ENCODE measurements at places on chromosomes 2 and 18.

DNA sequence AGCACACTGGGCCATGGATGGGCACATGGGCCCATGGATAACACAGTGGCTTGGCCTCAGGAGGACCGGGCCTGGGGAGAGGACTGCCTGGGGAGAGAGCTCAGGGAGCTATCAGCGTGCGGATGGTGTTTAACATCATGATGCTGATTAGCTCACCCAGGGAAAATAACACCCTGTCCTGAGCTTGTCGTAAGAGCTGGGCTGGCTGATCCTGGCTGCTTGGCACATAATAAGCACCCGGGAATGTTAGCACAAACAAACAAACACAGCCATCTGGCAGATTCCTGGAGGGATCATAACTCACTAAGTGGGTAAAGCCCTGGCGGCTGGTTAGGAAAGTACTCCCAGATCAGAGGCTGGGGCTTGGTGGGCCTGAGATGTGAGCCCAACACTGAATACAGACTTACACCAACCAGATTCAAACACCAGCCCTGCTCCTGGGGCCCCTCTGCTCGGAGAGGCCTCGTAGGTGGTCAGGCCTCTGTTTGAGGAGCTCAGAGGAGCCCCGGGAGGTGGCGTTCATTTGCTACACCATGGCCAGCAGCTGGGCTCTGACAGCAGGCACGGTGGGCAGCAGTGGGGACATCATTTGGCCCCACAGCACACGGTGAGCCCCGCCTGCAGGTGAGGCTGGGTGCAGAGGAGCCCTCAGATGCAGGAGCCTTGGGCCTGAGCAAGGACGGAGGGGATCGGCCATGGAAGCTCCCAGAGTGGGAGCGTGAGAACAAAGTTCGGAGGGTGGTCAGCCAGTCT, 193.4 kb upstream of the HDAC4 start:
- no peak for DNase-seq

GRCh38 chr2:13240789-13241487, 524.2 kb downstream of the TRIB2 start:
- no peak for DNase-seq

- DNase-seq: no peak
These were observed 472.9 kb downstream of the PTPRM start for GRCh38 chr18:8040021-8040420.

DNA sequence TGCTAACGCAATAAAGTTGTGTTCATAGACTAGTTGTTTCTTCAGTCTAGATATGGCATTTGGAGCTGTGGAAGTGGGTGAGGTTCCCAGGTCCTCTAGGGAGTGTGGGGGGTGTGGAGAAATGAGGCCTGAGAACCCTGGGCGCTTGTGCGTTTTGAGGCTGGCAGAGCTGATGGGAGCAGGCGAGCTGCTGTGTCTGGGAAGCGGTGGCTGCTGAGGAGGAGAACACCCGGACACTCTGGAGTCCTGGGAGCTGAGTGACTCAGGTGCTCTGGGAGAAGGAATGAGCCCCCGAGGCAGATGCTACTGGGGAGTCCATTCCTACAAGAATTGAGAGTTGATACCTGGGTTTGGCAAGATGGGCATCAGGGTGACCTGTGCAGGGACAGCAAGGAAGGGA, 67.5 kb downstream of the LPIN1 start:
- DNase-seq: no peak
